ENCODE measurements at places on chromosomes 5 and 9.

DNA sequence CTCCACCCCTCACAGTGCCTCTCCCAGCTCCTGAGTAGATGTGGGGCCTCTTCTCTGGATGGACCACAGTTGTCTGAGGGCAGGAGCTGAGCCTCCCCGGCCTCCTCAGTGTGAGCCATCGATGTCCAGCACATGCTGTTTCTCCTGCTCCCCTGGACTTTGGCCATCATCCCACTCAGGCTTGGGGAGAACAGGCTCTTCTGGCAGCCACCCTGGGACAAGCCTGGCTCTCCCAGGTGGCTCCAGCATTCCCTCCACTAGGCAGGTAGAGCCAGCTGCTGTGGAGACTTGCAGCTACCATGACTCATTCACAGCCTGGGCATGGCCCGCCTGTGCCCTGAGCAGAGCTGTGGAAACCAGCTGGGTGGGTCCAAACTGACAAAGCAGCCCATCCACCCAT is 77.0 kb downstream of the CSNK1A1 start:
- no peak for DNase-seq

- DNase-seq = peak; percentile 89
Observed at GRCh38 chr5:172175263-172175719, 12.7 kb downstream of the STK10 start.

- no peak for DNase-seq
Observed at GRCh38 chr5:148684528-148684927, 30.2 kb upstream of the HTR4 start.

DNA sequence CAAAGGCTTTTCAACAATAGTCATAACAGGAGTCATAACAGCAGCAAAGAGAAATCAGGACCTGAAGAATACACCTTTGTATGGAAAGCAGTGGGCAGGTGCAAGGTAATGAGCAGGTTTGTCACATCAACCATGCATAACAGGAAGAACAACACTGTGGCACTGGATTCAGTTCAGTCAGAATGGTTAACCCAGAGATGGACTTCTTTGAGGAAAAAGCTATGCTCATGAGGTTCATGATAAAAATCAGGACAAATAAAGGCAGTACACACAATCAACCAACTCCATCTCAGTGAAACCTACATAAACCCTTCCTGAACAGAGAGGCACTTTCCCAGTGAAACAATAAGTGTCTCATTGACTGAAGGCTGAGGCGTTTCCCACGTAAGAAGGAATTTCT is 27.0 kb downstream of the ABITRAM start:
- no peak for DNase-seq

- no peak for DNase-seq
Observed at GRCh38 chr9:13023498-13023897, 248.7 kb downstream of the LURAP1L start.

DNA sequence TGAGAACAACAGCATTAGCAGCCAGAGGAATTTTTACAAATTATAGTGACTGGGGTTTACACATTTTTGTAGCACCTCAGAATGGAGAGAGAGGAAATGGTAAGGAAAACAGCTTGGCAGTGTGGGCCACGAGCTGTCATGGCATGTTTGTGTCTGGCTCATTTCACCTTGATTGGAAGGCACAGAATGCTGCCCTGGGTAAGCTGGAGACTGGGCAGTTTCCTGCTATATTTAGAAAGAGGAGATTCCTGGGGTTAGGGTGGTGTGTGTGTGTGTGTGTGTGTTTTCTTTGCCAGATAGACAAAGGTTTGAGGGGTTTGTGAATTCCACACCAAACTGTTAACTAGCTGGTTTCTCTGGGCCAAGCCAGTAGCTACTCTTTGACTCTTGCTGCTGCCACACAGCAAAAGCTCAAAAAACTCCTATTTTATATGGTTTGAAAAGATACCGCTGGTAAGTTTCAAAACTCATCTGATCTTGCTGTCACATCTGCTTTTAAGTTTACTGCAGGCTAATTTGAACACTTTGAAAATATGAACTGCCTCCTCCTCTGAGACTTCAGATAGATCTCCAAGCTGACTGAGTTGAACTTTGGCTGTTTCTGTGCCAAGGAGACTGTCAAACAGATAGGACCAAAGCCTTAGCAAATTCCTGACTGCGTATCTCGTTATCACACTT is 9.1 kb downstream of the ARHGAP26 start:
- DNase-seq = no peak

- DNase-seq = no peak
Observed at GRCh38 chr5:177483042-177483441, 9.6 kb upstream of the DBN1 start.

GRCh38 chr9:116686693-116687073 is 422 bp upstream of the TRIM32 start:
- DNase-seq = no peak

DNA sequence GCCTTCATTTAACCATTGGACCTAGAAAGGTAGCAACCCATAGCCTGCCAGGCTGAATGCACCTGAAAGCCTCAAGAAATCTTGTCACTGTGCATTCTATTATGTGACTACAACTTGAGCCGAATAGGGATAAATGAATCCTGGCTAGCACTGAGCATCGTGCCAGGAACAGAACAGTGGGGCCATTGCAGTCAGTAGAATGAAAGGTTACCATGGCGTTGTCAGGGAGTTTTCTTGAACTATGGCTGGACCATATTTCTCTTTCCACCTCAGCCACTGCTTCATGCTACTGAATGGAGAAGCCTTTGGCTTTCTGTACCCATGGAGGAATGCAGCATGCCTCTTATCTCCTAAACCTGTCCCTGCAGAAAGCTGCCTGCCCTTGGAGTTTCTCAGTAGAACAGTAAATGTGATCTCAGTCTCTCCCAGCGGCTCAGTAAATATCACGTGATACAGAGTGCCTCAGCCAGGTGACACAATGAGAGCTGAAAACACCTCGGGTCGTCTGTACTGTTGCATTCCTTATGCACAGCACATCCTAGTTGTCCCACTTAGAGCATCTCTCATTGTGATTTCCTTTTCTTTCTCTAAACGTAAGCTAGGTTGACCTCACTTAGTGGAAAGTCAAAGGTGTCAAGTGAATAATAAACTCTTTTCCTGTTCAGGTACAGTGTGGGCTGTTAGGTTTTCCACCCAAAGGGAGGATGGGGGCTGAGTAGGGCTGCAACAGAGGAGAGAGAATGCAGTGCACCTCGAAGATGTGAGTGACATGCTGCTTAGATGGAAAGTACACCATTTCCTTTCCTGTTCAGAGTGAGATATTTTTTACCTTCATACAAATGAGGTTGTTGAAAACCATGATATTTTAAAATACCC is 115.3 kb downstream of the MACIR start:
- no peak for DNase-seq

DNA sequence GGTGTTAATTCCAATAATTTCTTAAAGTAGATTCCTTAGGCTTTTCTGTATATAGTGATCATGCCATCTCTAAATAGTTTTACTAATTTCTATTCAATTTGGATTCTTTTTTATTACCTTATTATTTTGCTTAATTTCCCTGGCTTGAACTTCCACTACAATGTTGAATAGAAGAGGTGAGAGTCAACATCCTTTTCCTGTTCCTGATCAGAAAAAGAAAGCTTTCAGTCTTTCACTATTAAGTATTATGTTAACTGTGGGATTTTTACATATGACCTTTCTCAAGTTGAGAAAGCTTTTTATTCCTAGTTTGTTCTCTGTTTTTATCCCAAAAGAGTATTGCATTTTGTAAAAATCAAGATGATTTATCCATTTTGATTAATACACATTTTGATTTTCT is 574.5 kb upstream of the TLE4 start:
- no peak for DNase-seq

GRCh38 chr9:133635098-133635497 is 1.1 kb upstream of the DBH start:
- no peak for DNase-seq

GRCh38 chr9:71762900-71763653 is 5.2 kb downstream of the CEMIP2 start:
- no peak for DNase-seq

- DNase-seq = no peak
Observed at GRCh38 chr9:110900456-110900855, 137.8 kb downstream of the LPAR1 start.

DNA sequence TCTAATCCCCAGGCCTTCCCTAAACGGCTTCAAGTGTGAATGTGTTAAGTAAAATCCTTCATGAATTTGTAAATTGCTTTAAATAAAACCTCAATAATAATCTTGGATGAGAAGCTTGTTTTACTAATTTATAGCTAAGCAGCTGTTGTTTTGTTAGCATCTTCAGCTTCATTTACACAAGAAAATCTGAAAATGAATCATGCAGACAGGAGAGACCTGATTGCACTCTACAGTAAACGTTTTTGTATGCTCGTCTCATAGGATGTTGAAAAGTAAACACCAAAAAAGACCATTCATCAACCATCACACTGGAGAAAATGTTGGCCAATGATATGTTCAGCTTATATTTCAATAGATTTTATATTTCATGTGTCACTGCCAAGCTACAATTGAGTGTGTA is 40.4 kb upstream of the MAP3K1 start:
- DNase-seq = no peak

GRCh38 chr5:98630621-98631020 is 142.8 kb upstream of the RGMB start:
- DNase-seq = no peak

- no peak for DNase-seq
Observed at GRCh38 chr5:138138949-138139780, at the start of gene NME5. Gene NME5 (minus strand): TSS chr5:138139428. CDS start chr5:138138780, 648 bp downstream.

GRCh38 chr9:110081395-110081794 is 126.6 kb downstream of the C9orf152 start:
- DNase-seq = no peak

DNA sequence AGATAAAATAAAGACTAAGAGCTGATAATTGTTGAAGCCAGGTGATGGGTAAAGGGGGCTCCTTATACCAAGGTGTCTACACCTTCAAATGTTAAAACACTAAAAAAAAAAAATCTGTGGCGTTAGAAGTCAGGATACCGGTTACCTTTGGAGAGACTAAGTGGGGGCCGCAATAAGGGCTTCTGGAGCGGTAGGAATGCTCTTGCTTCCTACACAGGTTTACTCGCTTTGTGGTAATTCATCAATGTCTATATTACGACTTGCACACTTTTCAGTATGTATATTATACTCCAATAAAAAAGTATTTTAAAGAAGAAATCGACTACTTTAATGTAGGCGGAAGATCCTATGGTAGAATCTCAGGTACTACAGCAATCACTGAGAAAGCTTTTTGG is 12.5 kb downstream of the MRPS27 start:
- no peak for DNase-seq

- DNase-seq = no peak
Observed at GRCh38 chr5:85069659-85070640, 685.3 kb upstream of the EDIL3 start.
